HFF-Myc (cell line): ENCODE measurements at places on chromosomes 1 and 21.
A peak's percentile ranks its signal among the peaks of the same experiment; 100 is the strongest.

GRCh38 chr1:110390692-110391245 is at the start of gene SLC16A4:
TSS of gene SLC16A4 (minus strand) at chr1:110391026. CDS start at chr1:110389323, 1,703 bp downstream.
- DNase-seq: peak; percentile 52

DNA sequence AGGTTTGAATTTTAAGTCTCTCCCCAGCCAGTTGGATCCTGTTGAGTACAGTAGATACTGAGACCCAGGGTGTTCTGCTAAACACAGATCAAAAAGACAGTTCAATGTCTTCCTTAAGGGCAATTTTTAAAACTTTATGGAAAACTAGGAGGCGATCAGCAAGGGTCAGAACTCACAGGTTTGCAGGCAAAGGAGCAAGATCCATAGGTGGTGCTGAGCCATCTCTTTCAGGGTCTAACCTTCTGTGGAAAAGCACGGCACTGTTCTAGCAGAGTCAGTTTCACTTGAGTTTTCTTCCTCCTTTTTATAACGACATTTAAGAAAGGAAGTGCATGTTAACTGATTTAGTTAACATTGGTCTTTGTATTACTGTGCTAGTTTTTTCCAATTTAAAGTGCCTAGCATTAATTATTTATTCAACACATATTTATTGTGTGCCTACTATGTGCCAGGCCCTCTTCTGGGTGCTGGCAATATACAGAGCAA is at the start of gene CD84:
TSS of gene CD84 (minus strand) at position 281 of the 486 bp plus-strand sequence. CDS start at position 222, 59 bp downstream.
- no peak for DNase-seq

DNA sequence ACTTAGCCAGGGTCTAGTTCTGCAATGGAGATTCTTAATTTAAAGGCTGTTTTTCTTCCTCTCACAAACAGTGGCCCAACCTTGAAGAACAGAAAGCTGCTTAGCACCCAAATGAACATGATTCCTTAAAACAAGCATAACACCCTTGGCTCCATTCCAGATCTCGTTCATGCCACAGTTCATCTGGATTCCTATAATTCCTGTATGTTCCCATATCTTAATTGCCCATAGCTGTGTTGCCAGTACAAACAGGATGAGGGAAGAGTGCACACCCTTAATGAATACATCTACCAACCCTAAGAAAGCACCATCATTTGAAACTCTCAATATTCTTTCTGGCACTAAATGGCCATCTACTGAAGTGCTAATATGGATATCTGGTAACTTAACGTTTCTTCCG is 45.5 kb downstream of the TGFB2 start:
- no peak for DNase-seq

DNA sequence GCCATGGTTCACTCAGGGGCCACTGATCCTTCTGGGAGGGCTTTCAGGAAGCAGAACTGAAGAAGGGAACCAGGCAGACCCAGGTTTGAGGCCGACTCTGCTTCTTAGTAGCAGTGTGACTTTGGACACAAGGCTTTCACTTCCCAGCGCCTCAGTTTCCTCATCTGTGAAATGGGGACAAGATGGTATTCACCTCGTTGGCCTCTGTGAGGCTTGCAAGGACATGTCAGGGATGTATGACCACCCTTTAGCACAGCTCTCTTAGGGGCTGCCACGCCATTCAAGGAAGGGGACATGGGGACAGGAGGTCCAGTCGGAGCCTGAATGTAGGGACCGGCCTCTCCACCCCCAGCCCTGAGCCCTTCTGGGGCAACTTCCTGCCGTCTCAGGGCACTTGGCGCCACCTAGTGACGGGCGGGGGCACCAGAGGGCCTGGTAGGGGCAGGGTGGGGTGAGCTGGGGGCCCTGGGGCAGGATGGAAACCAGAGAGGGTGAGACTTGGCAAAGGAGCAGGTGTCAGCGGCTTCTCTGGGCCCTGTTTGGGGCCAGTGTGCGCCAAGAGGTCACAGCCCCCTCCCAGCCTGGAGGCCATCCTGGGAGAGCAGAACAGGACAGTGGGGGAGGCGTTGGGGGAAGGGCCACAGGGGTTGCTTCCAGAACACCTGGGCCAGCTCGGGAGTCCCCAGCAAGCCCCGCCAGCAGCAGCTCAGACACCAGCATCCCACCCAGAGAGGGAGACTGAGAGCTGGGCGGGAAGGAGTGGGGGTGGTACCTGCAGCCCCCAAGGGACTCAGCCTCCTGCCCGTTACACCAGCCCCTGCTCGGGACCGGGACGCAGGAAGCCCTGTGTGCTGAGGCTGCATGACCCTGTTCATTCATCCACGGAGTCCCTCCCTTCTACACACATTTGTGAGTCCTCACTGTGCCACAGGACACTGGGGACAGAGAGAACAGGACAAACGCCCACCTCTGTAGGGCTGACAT is 102.5 kb upstream of the TARDBP start:
- DNase-seq: no peak

DNA sequence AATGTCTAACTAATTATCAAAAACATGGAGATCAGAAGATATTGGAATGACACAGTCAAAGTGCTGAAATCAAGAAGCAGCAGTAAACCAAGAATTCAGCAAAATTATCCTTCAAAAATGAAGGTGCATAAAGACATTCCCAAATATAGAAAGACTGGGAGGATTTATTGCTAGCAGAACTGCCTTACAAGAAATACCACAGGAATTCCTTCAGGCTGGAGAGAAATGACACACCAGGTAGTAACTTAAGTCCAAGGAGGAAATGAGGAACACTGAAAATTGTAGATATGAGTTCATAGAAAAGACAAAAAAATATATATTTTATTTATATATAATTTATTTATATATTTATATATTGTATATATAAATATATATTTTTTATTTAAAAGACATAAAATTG is 217.2 kb downstream of the RPS6KC1 start:
- DNase-seq: no peak
